ENCODE measurements at places on chromosomes 13 and 19.
A peak's percentile ranks its signal among the peaks of the same experiment; 100 is the strongest.

DNA sequence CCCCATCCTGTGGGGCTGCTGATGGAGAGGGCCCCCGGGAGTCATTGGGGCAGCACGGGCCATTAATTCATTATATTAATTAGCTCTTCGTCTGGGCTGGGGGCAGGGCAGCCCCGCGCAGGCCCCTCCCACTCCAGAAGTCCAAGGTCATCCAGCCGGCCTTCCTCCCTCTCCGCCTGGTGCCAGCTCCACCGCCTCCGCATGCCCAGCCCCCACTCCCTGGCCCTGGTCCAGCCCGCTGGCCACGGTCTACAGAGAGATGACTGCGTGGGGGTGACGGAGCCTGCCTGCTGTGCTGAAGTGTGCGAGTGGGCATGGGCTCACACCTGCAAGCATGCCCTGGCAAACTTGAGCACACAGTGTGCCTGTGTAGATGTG is 8.8 kb downstream of the IGLON5 start:
- DNase-seq = no peak

- no peak for DNase-seq
These were observed 1.5 kb downstream of the FCAR start for GRCh38 chr19:54875506-54875905.

GRCh38 chr13:112756081-112756480 is 66.2 kb downstream of the ATP11A start:
- no peak for DNase-seq

- DNase-seq = no peak
These were observed 240.9 kb downstream of the GPC5 start for GRCh38 chr13:91639330-91639729.

- no peak for DNase-seq
These were observed 16.4 kb downstream of the MAB21L1 start for GRCh38 chr13:35460061-35460460.

GRCh38 chr19:2779121-2779740 is 3.8 kb downstream of the SGTA start:
- no peak for DNase-seq

GRCh38 chr13:106566641-106567473 is 1.1 kb downstream of the ARGLU1 start:
- peak; percentile 7 for DNase-seq

DNA sequence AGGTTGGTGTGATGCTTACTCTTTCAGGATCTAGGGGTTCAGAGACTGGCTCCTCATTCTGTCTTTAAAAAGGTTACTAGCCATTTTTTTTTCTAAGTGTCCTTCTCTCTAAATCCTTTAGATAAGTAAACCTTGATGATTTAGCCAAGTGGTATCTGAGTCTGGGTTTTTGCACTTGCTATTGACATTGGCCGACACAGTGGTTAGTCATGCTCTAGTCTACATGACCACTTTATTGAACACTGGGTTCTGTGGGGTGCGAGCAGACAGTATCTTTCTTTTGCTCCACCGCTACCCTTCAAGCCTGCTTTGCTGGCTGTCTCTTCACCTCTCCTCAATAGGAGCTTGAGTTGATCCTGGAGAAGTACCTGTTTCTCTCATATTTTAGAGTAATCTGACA is 6.2 kb upstream of the NUP58 start:
- DNase-seq = no peak

GRCh38 chr19:12791345-12792050 is at the start of gene JUNB:
JUNB (plus strand) TSS chr19:12791486; CDS start chr19:12791772, 286 bp downstream.
- DNase-seq = peak; percentile 95

- DNase-seq = no peak
These were observed 15.1 kb downstream of the DEDD2 start for GRCh38 chr19:42202290-42202880.

Data from stimulated activated CD4-positive, alpha-beta T cell treated with anti-CD3 and anti-CD28 coated beads, Interleukin-1b, Interleukin-23, amount 100 ng/mL, for 4 hours (primary cell).